Cardiac septum (tissue), 1 donor: ENCODE measurements at places on chromosomes 1 and 21.

DNA sequence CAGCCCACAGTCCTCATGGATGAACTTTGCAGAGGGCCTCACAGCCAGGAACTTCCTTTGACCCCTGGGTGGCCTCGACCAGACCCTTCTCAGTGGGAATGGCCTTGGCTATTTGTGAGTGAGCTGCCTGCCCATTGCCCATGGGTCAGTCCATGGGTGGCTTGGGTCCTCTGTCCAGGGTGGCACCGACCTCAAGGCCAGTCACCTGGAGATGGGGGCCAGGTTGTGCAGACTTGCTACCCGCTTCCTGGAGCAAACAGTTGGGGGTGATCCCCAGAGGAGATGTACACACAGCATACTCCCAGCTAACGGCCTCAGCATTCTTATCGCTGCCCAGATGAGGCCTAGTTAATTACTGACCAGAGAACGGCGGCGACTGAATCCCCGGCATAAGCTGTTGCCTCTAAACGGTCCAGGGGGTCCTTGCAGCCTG is 23.1 kb upstream of the IFNLR1 start:
- DNase-seq = no peak

GRCh38 chr1:3695326-3696217 is 43.3 kb downstream of the TP73 start:
- peak; percentile 80 for DNase-seq

- no peak for DNase-seq
These were observed 27.2 kb upstream of the LRRC8C start for GRCh38 chr1:89605692-89606091.

DNA sequence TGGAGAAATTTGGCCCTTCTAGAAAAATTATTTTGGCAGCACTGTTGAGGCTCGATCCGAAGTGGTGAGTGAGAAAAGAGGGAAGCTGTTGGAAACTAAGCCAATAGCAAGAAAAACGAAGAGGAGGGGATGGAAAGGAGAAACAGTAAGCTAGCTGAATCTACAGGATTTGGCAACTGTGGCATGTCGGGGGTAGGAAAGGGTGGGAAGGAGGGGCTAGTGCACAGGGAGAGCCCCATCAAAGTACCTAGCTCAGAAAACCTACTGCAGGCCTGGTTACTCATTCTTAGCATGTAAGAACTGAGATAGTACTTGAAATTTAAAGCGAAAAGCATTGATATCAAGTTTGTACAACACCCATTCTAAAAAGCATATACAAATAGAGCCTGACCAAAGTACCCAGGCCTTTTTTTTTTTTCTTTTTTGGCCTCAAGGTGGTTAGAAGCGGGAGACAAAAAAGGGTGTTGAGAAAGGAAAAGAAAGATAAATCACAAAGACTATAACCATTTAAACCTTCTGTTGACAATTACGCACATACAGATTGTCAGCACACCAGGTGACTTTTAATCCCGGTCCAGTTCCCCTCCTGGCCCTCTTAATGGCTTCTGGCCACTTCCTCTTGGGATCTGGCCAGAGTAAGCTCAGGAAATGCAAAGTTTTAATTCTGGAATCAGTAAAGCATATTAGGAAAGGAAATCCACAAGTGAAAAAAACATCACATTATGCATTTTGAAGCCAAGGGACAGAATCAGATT is 50.4 kb downstream of the SLC16A1 start:
- DNase-seq = no peak

- no peak for DNase-seq
These were observed 8.9 kb upstream of the PRMT6 start for GRCh38 chr1:107047602-107048001.

GRCh38 chr1:68808351-68808750 is 311.5 kb upstream of the DEPDC1 start:
- DNase-seq = no peak

DNA sequence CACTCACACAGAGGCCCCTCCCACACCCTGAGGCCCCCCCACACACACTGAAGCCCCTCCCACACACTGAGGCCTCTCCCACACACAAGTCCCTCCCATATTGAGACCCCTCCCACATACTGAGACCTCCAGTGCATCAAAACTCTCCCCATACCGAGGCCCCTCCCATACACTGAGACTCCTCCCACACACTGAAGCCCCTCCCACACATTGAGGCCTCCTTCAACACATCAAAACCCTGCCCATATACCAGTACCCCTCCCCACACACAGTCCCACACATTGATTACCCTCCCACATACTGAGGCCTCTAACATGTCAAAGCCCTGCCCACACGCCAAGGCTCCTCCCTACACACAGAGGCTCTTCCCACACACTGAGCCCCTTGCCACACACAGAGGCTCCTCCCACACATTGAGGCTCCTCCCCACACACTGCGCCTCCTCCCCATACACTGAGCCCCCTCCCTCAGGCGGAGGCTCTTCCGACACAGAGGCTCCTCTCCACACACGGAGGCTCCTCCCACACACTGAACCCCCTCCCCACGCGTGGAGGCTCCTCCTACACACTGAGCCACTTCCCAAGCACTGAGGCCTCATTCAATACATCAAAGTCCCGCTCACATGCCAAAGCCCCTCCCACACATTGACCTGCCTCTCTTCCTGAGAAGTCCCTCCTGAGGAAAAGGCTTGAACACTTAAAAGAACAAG is 392.3 kb downstream of the CAMTA1 start:
- DNase-seq = no peak

GRCh38 chr1:29354511-29355098 is 118.3 kb downstream of the PTPRU start:
- no peak for DNase-seq

GRCh38 chr1:2803931-2804627 is 2.6 kb upstream of the TTC34 start:
- DNase-seq = no peak

GRCh38 chr21:14878971-14879370 is 185.8 kb downstream of the NRIP1 start:
- DNase-seq = no peak

DNA sequence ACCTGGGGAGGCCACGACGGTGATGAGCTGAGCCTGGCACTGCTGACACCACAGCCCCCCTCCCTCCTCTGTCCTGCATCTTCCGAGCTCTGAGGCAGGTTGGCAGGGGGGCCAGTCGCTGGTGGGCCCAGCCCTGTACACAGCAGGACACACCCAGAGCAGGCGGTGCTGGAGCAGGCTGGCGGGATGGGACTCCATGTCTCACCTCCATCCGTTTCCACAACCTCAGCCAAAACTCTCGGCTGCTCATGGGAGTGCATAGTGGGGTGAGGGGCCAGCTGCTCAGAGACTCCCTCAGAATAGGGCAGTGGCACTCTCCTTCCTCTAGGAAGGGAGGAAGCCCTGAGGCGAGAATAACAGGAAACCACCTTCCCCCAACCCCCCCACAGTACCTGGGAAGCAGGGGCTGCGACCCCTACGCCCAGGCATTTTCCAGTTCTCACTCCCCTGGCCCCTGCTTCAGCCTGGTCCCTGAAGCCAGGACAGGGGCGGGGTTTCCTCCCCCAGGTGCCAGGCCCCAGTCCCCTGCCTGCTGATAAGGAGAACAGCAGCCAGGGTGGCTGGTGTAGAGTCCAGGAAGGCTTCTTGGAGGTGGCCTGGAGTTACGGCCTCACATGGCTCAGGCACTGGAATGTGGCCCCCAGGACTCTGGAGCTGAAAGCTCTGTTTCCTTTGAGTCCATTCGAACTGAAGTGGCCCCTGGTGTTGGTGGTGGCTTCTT is 3.2 kb upstream of the IBA57 start:
- DNase-seq = no peak

DNA sequence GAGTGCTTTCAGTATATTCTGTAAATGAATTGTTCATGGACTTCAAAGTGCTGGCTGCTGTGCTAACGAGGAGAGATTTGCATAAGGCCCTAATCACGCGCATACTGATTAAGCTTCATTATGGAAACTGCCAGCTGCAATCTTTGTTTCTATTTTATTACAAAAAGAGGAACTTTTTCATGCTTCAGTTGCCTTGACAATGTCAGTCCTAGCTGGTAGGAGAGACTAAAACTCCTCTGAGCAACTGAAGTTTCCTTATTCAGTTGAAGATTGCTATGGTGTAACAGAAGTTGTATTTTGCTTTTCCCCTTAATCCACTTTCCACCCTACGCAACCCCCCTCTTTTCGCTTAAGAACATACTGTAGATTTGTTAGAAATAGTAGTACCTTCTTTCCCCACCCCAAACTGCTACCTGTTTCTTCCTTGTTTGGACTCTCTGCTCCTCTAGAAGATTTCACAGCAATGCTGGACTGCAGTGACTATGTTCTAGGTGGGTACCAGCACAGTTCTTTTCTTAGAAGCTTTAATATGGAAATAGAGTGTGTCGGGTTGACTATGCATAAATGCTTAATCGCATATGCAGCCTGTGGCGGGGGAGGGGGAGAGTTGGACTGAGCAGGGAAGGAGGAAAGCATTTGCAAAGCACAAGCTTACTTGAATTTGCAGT is 108.3 kb downstream of the POU2F1 start:
- DNase-seq = no peak

GRCh38 chr21:46297338-46298271 is 11.5 kb downstream of the YBEY start:
- DNase-seq = no peak

DNA sequence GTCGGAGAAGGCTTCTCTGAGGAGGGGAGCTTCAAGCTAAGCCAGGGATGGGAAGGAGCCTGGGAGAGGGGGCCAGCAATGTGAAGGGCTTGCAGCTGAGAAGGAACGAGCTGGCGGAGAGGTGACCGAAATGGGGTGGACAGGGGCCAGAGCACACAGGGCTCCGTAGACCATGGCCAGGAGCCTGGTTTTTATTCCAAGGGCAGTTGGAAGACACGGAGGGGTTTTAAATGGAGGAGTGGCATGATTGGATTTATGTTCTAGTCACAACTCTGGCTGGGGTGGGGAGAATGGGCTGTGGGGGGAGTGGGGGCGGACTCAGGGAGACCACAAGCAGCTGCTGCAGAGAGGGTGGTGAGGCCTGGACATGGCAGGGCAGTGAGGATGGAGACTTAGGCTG is 5.1 kb upstream of the EPS8L3 start:
- peak; percentile 55 for DNase-seq

- DNase-seq = no peak
These were observed 160.3 kb downstream of the PTPRU start for GRCh38 chr1:29396438-29397255.

- DNase-seq = no peak
These were observed 35.9 kb downstream of the THAP3 start for GRCh38 chr1:6660415-6661049.

GRCh38 chr1:14843525-14843924 is 245.0 kb downstream of the KAZN start:
- DNase-seq = no peak

DNA sequence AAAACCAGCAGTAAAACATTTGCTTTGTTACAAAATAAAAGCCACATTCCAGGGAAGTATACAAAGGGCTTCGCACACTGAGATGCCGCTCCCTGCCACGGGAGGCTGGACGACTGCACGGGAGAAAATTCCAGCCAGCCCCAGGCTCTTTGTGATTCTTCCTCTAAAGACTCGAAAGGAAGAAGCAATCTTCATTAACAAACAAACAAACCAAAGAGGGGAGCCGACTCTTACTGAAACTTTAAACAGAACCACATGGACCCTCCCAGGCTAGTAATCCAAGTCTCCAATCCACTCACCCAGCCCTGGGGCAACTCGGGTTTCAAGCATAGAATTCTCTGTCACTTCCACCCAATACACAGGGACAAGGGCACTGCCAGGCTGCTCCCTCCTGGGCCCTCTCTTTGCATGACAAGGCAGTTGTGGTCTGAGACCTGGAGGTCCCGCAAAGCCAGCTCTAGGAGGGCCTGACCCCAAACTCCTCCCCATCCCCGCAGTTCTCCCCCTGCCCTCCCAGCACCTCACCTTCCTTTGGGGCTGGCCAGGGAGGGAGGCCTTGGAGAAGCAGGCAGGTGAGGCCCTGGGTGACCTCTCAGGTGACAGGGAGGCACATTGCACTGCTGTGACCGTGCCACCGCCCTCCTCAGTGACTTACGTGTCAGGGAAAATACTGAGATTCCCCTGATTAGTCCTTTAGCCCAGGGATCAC is 26.6 kb upstream of the COL18A1 start:
- peak; percentile 72 for DNase-seq

- DNase-seq = no peak
These were observed 10.4 kb downstream of the ZNF697 start for GRCh38 chr1:119637710-119638109.

DNA sequence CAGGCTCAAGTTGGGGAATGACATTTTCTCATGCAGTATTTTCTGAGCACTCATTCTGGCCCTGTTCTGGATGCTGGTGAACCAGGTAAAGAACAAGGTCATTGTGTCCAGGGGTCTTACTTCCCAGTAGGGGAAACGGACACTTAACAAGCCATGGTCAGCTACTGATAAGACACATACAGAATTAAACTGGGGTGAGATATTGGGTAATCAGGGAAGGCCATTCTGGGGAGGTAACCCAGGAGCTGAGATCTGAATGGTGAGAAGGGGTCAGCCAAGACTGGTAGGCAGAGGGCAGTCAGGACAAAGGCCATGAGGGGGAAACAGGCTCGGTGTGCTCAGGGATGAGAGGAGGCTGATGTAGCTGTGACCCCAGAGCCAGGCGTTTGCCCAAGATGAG is 45.8 kb downstream of the RPS6KA1 start:
- peak; percentile 19 for DNase-seq

DNA sequence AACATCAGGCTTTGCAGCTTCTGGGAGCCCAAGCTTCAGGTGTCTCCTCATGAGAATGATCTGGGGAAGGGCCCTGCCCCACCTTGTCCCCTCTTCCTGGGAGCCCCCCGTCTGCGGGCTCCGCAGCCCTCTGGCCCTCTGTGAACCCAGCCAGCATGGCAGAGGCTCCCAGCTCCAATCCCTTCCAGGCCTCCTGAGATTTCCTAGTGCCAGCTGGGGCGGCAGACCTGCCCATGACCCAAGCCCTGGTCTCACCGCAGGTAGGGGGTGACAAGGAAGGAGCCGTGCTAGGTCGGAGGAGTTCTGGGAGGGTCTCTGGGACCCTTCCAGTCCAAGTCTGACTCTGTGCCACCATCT is 7.7 kb downstream of the PLEKHG5 start:
- DNase-seq = no peak

DNA sequence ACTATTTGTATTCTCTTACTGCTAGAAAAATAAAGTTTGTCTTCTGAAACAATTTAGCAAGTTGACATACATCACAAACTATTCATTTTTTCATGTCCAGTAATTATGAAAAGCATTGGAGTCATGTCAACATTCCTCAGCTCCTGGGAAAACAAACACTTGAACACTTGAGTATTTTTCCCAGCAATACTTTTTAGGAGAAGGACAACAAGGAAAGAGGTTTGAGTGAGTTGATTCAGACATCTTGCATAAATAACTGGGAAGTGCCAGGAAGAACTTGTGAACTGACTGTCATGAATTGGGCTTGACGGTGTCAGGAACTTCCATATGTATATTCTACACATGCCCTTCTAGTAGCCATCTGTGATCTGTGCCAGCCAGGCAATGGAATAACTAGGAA is 195.6 kb downstream of the HMCN1 start:
- no peak for DNase-seq

GRCh38 chr21:27244352-27244751 is 277.5 kb upstream of the ADAMTS5 start:
- no peak for DNase-seq

GRCh38 chr1:87928623-87929022 is 599.9 kb downstream of the LMO4 start:
- no peak for DNase-seq

- DNase-seq = no peak
These were observed 124.5 kb downstream of the KCNK1 start for GRCh38 chr1:233738396-233738795.

- no peak for DNase-seq
These were observed 112.1 kb downstream of the ST6GALNAC3 start for GRCh38 chr1:76186554-76187170.
